Calu3 (cell line): ENCODE measurements at places on chromosomes 12 and 14. TPM values are rescaled to one million over a fixed set of nuclear protein-coding genes. Genes with fewer than 3 reads are reported as not detected.

DNA sequence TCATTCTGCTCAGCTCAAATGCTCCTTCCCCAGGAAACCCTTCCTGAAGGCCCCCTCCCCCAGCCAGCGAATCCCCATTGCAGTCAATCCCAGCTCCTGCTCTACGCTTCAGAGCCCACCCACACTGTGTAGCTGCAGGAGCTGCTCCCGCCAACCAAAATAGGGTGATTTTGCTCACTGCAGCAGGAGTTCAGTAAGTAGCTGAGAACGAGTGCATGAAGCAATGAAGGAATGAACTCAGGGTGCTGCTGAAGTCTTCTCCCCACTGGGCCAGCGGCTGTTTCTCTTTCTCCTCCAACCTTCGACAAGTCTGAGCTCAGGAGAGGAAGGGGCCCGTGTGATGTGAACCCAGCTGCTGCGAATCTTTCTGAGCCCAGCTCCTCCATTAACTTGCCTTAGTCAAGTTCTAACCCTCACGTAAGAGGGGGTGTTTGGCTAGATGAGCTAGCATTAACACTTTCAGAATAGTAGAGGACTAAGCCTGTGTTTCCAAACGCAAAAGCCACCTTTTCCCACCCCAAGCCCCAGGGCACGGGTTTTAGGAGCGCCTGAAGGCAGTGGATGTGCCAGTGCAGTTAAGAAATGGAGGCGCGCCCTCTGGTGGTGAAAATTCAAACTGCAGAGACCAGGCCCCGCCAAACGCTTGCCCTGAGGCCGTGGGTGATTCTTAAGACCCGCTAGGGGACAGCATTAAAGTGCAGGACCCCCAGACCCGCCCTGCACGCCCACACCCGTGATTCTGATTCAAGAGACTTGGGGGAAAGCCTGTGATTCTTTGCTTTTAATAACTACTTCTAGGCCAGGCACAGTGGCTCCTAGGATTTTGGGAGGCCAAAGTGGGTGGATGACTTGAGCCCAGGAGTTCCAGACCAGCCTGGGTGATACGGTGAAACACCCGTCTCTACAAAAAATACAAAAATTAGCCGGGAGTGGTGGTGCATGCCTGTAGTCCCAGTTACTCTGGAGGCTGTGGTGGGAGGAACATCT is 11.9 kb upstream of the SERPINA4 start:
- peak; percentile 77 for DNase-seq

NTN4 gene
- 68.4 and 76.5 TPM in 2 replicates for total RNA-seq

DNA sequence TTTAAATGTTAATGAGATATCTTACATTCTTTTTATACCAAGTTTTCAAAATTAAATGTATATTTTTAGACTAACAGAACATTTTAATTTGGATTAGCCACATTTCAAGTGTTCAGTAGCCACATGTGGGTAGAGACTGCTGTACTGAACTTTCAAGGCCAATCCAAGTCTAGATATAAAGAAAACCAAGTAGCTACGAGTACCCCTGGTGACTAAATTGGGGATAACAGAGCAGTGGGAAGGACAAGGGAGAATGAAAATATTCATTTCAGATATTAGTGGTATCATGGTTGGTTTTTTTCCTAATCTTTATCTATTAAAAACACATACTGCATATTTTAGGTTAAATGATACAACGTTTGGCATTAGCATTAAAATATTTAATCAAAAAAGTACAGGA is 69.4 kb upstream of the RHOJ start:
- peak; percentile 11 for DNase-seq

DNA sequence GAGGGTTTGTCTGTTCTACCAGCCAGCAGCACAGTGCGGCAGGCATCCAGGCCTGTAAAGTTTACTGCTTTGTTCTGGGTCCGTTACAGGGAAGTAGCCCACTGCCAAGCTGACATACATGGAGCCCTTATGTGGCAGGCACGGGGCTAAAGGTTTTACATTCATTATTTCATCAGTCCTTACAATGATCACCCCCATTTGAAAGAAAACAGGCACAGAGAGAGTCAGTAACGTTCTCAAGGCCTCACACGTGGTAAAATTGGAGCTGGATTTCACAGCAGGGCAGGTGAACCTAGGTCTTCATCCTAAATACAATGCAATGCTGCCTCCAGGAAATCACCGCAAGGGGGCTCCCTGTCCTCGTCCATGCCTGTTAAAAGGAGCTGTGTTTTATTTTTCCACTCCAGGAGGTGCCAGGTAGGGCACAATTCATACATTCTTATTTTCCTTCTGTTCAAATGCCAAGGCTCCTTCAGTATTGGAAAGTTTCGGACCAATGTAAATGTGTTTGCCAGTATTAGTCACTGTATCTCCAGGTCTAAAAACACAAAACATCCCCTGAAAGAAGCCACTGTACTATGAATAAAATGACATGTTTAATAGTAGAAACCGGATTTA is 172.2 kb upstream of the GZMB start:
- DNase-seq, result peak; percentile 88

TMEM120B gene
- total RNA-seq, result 23.2 and 25.3 TPM in 2 replicates
